Hematopoietic multipotent progenitor cell treated with erythropoietin and hydrocortisone succinate and interleukin-3 and kit ligand, for 6 days (in vitro differentiated cells): ENCODE measurements at places on chromosomes 6 and 20.
A peak's percentile ranks its signal among the peaks of the same experiment; 100 is the strongest.

DNA sequence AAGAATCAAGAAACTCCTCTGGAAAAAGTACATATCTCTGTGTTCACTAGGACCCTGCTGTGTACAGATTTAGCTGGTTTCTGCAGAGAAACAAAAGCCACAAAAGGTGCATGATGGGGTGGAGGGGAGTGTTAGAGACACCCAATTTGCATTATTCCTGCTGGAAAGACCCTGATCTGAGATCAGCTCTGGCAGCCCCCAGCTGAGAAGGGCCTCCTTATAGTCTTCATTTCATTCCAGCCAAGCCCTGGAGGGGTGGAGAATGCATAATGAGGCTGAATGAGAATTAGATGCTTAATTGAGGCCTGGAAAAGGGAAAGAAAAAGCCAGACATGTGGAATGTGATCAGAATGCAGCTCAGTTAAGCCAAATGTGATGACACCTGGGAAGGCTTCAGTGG, 545.6 kb downstream of the KIF16B start:
- no peak for DNase-seq

GRCh38 chr6:104187616-104188015, 672.1 kb downstream of the HACE1 start:
- no peak for DNase-seq

DNA sequence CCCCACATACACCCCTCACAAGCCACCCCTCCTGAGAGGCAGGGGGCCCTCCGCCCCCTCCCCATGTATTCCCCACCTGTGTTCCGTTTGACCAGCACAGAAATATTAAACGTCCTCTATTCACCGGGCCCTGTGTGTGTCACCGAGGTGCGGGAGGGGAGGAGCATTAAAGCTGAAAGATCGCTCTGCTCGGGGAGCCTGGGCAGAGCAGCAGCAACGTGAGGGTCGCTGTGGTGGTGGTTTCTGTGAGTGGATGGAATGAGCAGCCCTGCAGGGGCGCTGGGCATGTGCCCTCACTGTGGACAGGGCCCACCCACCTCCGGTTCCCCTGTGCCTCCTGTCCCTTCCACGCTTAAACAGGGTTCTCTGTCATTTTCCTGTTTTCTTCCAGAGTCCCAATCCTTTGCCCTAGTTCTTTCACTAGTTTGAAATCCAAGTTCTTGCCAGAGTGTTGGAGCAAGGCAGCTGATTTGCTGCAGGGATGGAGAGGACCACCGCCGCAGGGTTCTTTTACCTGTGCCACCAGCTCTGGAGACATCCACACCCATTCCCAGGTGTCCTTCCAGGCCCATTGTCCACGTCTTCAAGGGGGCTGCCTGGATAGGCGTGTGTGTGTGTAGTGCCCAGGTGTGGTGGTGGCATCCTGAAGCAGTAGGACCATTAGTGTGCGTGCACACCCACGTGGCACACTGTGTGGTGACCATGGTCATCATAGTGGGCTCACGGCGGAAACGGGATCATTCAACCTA, 37.6 kb upstream of the MDFI start:
- DNase-seq: no peak

- DNase-seq: peak; percentile 74
Observed at GRCh38 chr6:136784910-136785746, 7.1 kb downstream of the MAP3K5 start.

DNA sequence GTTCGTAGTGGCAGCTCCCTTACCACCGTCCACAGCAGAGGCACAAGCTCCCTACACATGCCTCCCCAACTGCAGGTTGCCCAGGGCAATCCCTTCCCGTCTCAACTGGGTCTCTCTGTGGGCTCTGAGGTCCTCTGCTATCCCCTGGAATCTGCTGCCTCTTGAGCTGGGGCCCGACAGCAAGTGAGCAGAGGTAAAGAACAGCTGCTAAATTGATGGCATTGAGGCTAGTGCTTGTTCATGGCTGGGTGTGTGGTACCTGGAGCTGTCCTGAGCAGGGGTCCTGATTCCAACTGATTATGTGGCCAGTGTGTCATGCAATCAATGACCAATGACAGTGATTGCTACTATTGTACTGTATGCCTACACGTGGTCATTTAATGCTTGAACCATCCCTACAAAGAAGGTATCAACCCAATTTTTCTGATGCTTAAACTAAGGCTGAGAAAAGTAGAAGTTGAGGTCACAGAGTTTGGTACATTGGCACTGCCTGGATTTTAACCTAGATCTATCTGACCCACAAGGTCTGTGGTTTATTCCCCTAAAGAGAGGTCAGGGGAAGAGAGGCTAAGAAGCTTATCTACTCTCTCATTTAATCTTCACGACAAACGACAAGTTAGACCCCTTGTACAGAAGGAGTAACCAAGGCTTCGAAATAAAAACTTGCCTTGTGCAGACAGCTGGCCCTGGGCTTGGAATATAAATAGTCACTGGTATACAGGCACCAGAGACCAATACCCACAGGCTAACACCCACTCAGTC, 41.1 kb downstream of the HNF4A start:
- DNase-seq: peak; percentile 66

DNA sequence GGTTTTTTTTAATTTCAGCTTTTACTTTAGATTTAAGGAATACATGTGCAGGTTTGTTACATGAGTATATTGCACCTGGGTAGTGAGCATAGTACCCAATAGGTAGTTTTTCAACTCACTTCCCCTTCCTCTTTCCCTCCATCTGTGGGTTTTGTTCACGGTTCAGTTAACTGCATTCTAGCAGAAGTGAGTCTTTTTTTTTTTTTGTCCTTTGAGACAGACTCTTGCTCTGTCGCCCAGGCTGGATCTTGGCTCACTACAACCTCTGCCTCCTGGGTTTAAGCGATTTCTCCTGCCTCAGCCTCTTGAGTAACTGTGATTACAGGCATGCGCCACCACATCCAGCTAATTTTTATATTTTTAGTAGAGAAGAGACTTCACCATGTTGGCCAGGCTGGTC, 8.7 kb downstream of the UBR2 start:
- peak; percentile 59 for DNase-seq

- DNase-seq: peak; percentile 59
Observed at GRCh38 chr6:96522465-96523009, 931 bp downstream of the UFL1 start.

DNA sequence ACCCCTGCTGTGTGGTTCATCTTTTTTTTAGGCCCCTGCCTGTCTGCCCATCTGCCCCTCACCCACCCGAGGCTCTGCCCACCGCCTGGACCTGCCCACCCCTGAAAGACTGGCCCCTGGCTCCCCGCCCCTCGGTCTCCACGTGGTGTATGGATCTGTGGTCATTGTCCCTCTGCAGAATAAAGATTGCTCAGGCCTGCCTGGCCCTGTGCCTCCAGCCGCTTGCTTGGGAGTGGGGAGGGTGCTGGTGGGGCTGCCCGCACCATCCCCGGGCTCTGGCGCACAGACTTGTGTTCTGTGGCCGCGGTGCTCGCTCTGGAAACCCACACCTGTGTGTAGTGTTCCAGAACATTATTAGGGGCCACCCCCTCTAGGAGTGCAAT, 1.6 kb downstream of the MAP1LC3A start:
- no peak for DNase-seq

DNA sequence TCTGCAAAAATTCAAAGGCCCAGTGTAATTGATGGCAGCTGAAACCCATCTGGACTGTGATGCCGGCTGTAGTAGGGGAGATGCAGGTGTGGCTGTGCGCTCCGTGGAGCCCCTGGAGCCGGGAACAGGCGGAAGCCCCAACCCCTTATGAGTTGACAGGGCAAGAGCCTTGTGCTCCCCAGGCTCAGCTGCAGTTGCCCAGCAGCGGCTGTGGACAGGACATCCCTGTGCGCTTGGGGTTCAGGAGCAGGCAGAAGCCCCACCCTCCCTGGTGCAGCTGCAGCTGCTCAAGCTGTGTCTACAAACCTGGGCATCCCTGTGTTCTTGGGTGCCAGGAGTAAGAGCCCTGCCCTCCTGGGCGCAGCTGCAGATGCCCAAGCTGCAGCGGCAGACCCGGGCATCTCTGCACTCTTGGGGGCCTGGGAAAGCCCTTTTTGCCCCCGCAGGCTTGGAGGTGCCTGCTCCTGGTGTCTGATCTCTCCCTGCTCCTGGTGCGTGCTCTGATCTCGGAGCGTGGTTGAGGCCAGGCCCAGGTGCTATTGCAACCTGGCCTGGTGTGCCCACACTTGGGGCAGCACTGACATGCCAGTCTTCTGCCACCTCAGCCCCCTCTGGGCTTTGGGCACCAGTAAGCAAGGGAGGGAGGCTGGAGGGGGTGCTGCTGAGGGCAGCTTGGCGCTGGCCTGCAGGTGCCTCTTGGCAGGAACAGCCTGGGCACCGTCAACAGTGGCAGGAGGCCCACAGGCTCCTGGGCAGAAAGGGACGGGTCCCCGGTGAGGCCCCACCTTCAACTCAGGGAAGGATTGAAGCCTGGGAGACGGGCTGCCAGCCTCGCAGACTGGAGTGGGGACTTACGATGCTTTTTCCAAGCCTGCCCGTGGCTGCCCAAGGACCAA, 30.3 kb downstream of the OR2J2 start:
- no peak for DNase-seq

DNA sequence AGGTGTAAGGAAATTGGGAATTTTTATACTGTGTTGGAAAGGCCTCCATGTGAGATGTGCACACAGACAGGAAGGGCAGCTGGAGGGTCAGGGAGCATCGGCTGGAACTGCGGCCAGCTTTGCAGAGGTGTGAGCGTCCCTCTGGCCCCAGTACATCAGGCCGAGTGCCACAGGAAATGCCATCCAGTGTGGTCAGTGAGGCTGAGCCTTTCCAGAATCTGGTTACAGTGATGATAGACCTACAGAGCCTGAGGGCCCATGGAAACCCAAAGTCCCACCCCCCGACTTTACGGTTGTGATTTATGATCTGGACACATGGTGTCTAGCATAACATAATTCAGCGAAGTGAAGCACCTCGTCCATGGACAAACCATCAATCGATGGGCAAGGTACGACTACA, 137.3 kb upstream of the PDE10A start:
- no peak for DNase-seq

DNA sequence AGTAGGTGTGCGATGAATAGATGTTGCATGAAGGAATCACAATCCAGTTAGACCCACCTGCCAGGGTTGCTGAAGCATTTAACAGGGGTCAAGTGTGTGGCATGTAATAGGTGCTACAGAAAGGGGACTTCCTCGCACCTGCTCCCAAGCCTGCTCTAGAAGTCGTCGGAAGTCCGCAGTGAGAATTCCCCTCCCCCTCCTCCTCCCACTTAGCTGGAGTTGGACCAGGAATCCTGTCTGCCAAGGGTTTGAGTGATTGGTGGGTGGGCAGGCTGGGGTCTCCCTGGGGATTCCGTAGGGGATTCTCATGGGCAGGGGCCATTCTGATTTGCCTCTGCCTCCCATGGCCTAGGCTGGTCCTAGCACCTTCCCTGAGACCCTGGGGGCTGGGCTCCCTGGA, 10.3 kb downstream of the SCRT2 start:
- DNase-seq: no peak

DNA sequence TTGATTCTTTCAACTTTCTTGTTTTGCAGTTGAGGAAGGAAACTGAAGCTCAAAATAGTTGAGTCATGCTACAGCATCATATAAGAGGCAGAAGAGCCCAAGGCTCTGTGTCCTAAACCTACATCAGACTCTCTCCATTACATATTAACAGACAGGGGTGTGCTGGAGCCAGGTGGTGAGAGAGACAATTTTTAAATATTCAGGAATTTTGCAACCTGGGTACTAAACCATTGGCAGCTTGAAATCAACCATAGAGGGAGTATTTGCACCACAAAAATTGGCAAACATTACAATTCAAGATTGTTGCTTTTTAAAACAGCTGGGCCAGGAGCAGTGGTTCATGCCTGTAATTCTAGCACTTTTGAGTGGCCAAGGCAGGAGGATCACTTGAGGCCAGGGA, 65.8 kb upstream of the SOX4 start:
- DNase-seq: peak; percentile 1

GRCh38 chr20:34131491-34131890, 19.4 kb upstream of the EIF2S2 start:
- DNase-seq: no peak

DNA sequence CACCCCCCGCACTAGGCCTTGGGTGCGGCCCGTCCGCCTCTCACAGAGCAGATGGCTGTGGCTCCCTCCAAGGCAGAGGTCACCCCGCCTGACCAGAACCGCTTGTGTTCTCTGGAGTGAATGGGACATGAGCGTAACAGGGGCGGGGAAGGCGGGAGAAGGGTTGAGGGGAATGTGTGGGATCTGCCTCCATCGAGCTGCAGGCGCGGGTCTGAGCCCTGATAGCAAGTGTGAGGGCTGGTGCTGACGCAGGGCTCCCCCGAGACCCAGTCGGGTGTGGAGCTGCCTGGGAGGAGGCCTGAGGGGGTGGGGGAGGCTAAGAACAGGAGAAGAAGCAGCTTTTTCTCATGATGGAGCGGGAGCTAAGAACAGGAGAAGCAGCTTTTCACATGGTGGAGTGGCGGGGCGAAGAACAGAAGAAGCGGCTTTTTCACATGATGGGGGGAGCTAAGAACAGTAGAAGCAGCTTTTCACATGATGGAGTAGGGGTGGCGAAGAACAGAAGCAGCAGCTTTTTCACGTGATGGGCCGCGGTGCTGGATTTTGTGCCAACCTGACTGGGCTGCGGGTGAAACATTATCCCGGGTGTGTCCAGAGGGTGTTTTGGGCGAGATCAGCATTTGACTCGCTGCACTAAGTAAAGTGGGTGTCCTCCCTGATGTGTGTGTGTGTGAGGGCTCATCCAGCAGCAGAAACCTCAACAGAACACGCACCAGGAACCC, 169.3 kb downstream of the TTLL2 start:
- no peak for DNase-seq

- no peak for DNase-seq
Observed at GRCh38 chr6:80433010-80433672, 326.7 kb downstream of the BCKDHB start.

GRCh38 chr6:121959501-121959900, 440.0 kb upstream of the HSF2 start:
- no peak for DNase-seq

DNA sequence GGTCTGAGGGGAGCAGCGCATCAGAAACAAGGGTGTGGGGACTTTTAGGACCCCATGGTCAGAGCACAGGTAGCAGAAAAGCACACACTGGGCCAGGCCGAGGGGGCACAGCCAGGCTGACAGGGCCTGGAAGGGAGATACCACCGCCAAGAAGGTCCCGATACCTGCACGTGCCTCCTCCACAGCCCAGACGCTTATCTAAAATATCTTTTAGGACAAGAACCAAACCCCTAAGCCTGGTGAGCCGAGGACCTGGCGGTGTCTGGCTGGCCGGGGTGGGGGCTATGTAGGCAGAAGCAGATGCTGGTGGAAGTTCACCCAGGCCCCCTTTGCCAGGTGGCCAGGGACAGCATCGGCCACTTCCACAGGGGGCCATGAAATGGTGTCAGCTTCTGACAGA, 89.3 kb downstream of the CDC5L start:
- no peak for DNase-seq

GRCh38 chr6:46376562-46377061, 114.6 kb downstream of the RCAN2 start:
- DNase-seq: peak; percentile 79

- DNase-seq: no peak
Observed at GRCh38 chr6:92124200-92124651, 1295.1 kb downstream of the EPHA7 start.

DNA sequence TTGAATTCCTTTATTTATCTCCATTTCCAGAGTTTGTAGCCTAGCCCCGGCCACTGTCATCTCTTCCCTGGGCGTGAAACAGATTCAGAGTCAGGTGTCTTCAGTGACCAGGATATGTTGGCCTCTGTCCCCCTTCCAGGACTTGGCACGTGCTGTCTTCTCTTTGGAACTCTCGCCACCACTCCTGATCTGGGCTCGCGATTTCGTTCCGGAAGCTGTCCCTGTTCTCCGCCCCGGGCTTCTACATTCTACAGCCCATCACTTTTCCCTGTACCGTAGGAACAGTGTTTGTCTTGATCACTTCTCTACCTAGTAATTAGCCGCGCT, 739 bp downstream of the GSS start:
- peak; percentile 72 for DNase-seq

- no peak for DNase-seq
Observed at GRCh38 chr6:109503327-109504224, 20.6 kb upstream of the ZBTB24 start.
